Uterus (tissue), 4 donors: ENCODE measurements at places on chromosomes 7 and 10. TPM values are rescaled to one million over a fixed set of nuclear protein-coding genes. Genes with fewer than 3 reads are reported as not detected.

EDRF1 gene
- 57.3 TPM for total RNA-seq

ADARB2 gene
- 2.6 TPM for total RNA-seq

CPEB3 gene
- total RNA-seq, result 4.1 TPM

SLC18A3 gene
- not detected for total RNA-seq

PRSS2 gene
- total RNA-seq, result not detected

ZFAND2A gene
- total RNA-seq, result 17.4 TPM

ELOVL3 gene
- not detected for total RNA-seq

EPHB6 gene
- total RNA-seq, result 34.6 TPM

FAM24B gene
- total RNA-seq, result 2.3 TPM

OPN1SW gene
- not detected for total RNA-seq

DNA sequence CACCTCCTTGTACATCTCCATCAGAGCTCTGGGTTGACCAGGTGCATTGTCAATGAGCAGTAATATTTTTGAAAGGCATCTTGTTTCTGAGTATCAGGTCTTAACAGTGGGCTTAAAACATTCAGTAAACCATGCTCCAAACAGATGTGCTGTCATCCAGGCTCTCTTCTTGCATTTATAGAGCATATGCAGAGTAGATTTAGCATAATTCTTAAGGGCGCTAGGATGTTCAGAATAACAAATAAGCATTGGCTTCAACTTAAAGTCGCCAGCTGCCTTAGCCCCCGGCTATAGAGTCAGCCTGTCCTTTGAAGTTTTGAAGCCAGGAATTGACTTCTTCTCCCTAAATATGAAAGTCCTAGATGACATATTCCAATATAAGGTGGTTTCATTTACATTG lies 130.5 kb upstream of the INSYN2A start:
- no peak for DNase-seq

GRCh38 chr10:103491729-103492364 lies 1.7 kb upstream of the NEURL1 start:
- peak; percentile 88 for DNase-seq

- DNase-seq, result no peak
These were observed 19.1 kb downstream of the ATOH7 start for GRCh38 chr10:68212721-68213352.

GRCh38 chr10:90732581-90732980 lies 125.3 kb downstream of the HTR7 start:
- no peak for DNase-seq

DNA sequence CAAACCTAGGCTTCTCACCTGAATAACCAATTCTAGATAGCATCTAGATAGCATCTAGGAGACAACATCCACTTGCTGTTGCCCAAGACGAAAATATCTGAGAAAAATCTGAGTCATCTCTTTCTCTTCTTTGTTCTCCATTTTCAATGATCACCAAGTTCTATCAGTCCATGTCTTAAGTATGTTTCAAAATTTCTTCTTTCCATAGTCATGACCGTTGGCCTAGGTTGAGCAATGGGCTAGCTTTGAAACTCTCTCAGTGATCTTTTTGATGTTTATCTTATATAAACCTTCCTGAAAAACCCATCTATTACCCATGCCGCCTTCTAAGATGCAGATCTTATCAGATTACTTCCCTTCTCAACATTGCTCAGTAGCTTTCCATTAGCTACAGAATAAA lies 23.4 kb upstream of the CASD1 start:
- DNase-seq, result no peak

DNA sequence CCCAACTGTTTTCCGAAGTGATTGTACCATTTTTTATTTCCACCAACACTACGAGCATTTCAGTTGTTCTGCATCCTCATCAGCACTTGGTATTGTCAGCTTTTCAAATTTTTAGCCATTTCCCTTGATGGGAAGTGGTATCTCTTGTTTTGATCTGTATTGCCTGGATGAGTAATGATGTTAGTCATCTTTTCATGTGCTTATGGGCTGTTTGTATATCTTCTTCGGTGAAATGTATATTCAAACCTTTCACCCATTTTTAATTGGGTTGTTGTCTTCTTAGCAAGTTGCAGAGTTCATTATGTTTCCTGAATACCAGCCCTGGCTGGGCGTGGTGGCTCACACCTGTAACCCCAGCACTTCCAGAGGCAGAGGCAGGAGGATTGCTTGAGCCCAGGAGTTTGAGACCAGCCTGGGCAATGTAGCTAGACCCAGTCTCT lies 22.1 kb downstream of the CLIP2 start:
- no peak for DNase-seq

GRCh38 chr7:44981035-44981706 lies 2.4 kb upstream of the MYO1G start:
- no peak for DNase-seq

- DNase-seq, result no peak
These were observed 296.3 kb downstream of the GPAM start for GRCh38 chr10:111887266-111887665.

- DNase-seq, result no peak
These were observed 189.1 kb downstream of the LRRTM3 start for GRCh38 chr10:67114945-67115344.

DNA sequence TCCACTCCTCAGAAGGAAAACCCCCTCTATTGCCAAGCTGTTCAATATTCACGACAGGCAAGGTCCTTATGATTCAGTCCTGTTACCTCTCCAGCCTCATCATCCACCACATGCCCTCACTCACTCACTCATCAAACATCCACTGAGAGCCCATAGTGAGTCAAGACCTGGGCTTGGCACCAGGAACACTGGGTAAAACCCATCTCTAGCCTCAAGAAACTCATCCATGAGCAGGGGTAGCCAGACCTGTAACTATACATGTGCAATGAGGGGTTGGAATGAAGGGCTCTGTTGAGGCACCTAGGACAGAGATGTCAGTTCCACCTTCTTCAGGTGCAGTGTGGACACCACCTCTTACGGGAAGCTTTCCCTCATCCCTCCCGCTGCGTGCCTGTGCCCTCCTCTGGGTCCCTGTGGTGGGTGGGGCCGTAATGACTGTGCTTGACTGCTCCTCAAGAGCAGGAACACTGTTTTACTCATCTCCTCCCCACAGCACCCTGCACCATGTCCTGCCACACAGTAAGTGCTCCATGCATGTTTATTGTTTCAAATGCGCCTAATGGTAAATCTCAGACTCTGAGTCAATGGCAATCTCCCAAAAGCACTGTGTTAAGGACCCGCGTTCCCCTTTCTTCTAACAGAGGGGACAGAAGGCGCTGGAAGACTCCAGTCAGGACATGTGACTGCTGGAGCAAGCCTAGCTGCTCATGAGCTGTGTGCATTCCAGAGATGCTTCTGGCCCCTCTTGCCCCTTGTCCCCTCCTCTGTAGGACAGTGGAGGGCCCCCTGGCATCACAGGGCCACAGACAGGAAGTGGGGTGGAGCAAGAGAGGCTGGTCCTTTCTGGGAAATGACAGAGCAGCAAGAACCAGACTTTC lies 95.4 kb downstream of the HIPK2 start:
- no peak for DNase-seq

GRCh38 chr7:148963583-148964482 lies 64.5 kb downstream of the PDIA4 start:
- no peak for DNase-seq

DNA sequence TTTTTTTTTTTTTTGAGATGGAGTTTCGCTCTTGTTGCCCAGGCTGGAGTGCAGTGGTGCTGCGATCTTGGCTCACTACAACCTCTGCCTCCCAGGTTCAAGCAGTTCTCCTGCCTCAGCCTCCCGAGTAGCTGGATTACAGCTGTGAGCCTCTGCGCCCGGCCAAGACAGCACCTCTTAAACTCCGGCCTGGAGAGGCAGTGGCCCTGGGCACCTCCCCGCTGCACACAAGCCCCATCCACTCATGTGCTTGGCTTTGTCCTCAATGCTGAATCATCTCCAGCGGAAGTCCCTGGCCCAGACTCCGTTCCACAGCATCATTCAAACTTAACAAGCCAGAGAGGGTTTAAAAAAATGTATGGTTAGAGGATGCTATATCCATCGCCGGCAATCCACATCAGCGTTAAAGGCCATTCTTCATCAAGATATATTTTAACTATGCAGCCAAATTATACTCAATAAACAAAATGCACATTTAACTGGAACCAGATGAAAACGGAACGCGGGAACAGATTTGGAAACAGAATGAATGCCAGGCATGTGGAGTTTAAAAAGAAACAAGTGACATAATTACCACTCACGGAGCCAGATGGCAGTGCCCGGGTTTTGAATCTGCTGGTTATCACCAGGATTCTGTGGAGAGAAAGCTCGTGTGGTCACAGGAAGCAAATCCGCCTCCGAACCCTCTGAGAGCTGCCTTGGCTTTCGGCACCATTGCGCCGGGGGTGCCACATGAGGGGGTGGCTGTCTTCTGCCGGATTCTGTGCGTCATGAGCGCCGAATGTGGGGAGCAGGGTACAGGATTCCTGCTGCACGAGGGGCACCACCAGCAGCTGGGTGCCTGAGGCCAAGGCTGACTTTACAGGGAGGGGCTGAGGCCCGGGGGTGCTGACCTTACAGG lies 45.6 kb upstream of the CFAP46 start:
- no peak for DNase-seq

GRCh38 chr10:29977171-29977570 lies 82.2 kb downstream of the JCAD start:
- no peak for DNase-seq

- no peak for DNase-seq
These were observed 24.6 kb downstream of the H2AZ2 start for GRCh38 chr7:44823255-44823781.

GRCh38 chr10:22635650-22636049 lies 78.7 kb downstream of the PIP4K2A start:
- no peak for DNase-seq

DNA sequence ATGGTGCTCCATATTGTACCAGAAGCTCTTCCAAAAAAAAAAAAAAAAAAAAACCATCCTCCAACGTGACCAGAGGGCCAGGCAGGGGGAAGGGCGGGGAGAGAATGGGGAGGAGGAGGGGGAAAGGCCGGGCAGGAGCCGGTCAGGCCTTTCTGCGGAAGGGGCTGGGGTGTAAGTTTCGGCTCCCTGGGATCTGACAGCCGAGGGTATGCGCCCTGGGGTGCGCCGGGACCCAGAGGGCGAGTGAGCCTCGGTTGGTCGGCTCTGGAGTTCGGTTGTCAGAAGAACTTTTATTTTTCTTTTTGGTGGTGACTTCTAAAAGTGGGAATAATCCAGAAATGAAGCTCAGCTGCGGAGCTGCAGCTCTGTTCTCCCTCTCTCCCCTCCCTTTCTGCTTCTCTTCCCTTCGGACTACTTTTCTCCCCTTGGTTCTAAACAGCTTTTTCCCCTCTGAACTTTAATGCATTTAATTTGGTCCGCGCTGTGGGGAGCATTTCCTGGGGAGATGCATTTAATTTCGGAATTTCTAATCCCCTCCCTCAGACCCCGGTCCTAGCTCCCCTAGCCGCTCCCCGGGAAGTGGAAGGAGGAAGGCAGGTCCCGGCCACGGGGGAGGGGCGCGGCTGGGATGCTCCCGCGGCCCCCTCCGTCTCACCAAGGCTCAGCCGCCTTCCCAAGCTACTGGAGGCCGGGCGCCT lies 3.9 kb upstream of the PAX2 start:
- DNase-seq, result no peak

- no peak for DNase-seq
These were observed 774.1 kb upstream of the IGFBP3 start for GRCh38 chr7:46695051-46695708.

- DNase-seq, result peak; percentile 22
These were observed 14.0 kb upstream of the GRIFIN start for GRCh38 chr7:2490181-2490651.

- DNase-seq, result no peak
These were observed 266.5 kb downstream of the AUTS2 start for GRCh38 chr7:69864822-69865221.

DNA sequence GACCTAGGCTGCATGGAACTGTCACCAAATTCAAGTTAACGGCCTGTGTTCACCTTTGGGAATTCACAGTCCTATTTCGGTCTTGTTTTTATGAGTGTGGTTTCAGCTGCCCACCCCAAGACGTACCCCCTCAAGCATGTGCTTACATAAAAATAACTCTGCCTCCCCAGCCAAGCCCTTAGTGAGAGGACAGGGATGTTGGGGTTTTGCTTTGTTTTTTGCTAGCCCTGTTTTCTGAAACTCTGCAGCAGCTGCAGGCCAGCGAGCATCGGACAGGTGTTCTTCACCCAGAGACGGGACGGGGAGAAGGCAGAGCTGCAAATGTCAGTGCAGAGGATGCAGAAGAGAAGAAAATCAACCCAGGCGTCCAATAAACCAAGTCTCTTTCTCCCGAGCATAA lies 13.5 kb downstream of the CHST15 start:
- no peak for DNase-seq

GRCh38 chr7:65382452-65382851 lies 8.8 kb downstream of the ZNF92 start:
- DNase-seq, result no peak

GRCh38 chr7:120185940-120186682 lies 86.9 kb upstream of the KCND2 start:
- no peak for DNase-seq

- no peak for DNase-seq
These were observed 125.4 kb upstream of the FEZF1 start for GRCh38 chr7:122429926-122430325.

GRCh38 chr7:30427296-30428070 lies 51.1 kb downstream of the NOD1 start:
- DNase-seq, result no peak

- DNase-seq, result peak; percentile 28
These were observed 62.6 kb upstream of the GHITM start for GRCh38 chr10:84076540-84077195.

- DNase-seq, result no peak
These were observed 266.6 kb downstream of the NXPH1 start for GRCh38 chr7:8699875-8700624.

DNA sequence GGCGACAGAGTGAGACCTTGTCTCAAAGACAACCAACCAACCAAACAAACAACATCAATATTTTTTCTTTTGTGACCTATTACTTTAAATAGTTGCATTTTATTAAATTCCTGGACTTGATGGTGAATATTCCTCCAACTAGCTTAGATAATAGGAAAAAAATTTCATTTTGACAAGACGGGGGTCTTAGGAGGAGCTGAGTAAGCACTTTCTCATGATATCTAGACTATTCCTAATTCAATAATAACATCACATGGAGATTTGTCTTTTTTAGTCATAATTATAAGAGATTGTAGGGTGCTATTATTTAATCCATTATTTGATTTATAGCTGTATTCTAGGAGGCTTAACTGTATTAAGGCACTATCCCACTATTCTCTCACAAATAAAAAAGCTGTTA lies 702.5 kb downstream of the PHTF2 start:
- DNase-seq, result no peak

- DNase-seq, result peak; percentile 86
These were observed at the start of gene ZEB1 for GRCh38 chr10:31318854-31319601. ZEB1 (plus strand) TSS chr10:31319216; CDS start chr10:31319235, 19 bp downstream.

GRCh38 chr10:125231116-125231812 lies 70.9 kb upstream of the CTBP2 start:
- DNase-seq, result no peak

DNA sequence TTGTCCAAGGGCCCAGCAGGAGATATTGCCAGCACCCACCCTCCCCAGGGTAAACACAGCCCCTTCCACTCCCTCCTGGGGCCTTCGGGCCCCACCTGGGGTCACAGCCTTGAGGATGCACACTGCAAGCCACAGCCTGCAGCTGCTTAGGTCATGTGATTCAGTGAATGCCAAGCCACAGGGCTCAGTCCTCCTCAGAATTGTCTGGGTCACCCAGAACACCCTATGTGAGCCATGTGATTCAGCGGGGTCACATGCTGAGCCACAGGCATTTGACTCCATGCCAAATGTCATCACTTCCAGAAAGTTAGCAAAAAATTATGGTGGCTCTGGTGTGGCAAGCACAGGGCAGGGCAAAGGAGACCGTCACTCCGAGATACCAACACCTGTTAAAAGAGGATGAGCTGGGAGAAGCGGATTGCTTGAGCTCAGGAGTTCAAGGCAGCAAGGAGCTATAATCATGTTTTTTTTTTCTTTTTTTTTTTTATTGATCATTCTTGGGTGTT lies 17.2 kb upstream of the PSAP start:
- DNase-seq, result no peak

GRCh38 chr7:33190688-33191304 lies 61.4 kb downstream of the BBS9 start:
- DNase-seq, result no peak
